Stimulated activated CD4-positive, alpha-beta T cell treated with anti-CD3 and anti-CD28 coated beads, TNF-alpha, amount 100 ng/mL, for 24 hours (primary cell): ENCODE measurements at places on chromosomes 7 and 10.
A peak's percentile ranks its signal among the peaks of the same experiment; 100 is the strongest.

DNA sequence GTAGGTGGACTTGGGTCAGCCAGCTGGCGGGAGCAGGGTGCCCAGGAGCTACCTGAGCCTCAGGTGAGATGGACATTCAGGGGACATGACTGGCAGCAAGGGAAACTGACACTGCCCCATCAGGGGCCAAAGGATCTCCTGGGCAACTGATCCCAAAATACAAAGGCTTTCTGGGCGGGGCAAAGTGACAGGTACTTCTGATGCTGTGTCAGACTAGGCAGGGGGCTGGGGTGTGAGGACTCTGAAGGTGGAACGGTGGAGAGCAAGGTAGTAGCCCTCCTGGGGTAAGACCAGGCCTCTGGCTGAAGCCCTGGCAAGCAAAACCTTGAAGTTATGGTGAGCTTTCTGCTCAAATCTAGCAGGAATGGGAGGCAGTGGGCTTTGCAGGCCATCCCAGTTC lies 4.4 kb downstream of the OPN4 start:
- no peak for DNase-seq

DNA sequence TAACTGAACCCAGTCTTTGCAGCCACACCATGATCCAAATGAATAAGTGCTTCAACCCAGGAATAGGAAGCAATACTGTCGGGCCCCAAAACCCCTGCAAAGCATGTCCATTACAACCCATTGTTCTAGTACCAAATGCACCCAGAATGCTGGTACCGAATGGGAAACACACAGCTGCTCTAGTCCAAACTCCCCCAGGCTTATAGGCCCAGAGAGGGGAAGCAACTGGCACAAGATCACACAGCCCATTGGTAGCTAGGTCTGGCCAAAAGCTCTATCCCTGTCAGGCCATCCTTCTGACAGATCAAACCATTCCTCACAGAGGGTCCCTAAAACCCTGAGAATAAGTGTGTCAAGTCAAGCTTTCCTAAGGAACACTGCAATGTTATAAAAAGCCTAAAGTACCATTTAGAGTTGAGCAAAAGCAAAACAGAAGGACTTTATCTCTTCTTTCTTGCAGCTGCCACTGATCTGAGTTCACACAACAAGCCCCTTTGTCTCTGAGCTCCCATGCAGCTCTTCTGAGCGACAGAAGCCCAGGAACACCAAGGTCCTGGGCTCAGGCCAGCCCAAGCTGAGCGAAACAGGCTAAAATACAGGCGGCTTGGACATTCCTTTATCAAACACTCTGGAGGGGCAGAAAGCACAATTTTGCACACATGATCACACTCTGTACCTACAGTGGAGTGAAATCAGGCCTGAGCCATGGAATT lies 116.7 kb downstream of the SGMS1 start:
- DNase-seq, result no peak

- DNase-seq, result no peak
Measured at GRCh38 chr7:100443096-100443840, 7.0 kb upstream of the PPP1R35 start.

- no peak for DNase-seq
Measured at GRCh38 chr10:96696845-96697425, 23.4 kb downstream of the PIK3AP1 start.

GRCh38 chr10:79026806-79027146 lies 42.0 kb upstream of the ZMIZ1 start:
- no peak for DNase-seq

DNA sequence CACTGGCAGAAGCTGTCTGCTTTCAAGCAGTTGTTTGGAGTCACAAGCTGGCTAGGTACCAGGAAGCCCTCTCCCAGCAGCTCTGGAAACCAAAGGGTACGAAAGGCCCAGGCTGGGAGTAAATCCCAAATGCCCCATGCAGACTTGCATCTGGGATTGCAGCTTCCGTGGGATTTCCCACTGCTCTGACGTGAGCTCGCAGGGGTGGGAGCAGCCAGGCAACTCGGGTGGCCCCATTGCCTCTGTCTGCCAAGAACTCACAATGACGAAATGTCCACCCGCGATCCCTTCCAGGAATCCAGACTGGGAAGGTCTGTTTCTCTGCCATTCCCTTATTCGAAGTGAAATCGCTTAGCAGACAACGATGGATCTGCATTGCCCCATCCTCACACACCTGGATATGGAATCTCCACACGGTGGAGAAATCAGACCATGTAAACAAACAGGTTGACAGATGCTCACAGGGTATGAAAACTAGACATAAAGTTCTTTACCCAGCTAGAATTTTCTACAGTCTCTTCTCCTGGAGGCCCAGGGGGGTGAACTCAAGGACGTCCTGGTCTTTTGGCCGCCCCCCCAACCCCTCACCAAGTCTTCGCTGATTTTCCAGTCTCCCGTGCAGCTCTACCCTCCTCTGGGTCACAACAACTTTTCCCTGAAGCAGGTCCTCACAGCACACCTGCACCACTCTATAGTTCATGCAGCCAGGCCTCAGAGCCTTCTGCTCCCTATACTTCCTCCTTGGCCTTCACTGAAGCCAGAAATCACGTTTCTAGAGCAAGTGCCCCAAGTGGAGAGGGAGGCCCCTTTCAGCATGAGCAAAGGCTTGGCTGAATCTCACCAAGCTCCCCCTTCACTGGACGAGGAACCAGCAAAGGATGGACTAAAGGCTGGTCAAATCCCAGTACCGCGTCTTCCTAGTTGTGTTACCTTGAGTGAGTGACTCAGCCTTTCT lies 20.0 kb downstream of the SH3PXD2A start:
- DNase-seq, result no peak

DNA sequence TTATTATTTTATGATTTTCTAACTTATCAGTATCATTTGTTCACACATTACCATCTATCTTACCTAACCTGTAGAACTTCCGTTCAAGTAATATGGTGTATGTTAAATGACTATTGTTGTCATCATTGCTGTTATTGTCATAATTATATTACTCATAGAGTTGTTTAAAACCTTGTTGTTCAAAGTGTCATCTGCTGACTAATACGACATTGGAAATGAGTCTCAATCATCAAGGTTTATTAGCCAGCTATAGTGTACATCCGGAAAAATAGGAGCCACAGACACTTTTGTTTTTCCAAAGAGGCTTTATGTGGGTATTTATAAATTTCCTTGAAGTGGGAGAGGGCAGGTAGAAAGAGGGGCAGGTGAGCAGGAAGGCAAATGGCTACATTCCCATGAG lies 386.9 kb upstream of the LRRTM3 start:
- DNase-seq, result no peak

DNA sequence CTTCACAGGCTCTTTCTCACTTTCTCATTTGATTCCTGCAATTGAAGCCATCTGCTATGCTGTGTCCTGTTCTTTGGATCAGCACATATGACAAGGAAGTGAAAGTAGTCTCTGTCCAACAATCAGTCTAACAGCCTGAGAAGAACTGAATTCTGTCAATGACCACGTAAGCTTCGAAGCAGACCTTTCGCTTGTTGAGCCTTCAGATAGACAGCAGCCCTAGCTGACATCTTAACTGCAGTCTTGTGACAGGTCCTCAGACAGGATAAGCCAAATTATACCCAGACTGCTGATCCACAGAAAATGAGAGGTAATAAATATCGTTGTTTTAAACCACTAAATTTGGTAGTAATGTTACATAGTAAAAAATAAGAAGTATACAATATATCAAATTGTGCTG lies 691.0 kb upstream of the LRRTM3 start:
- DNase-seq, result no peak

GRCh38 chr10:77686096-77686495 lies 48.5 kb upstream of the KCNMA1 start:
- DNase-seq, result no peak

GRCh38 chr10:67608001-67608400 lies 88.0 kb downstream of the CTNNA3 start:
- no peak for DNase-seq

GRCh38 chr10:46033602-46034011 lies 3.2 kb upstream of the NCOA4 start:
- no peak for DNase-seq

DNA sequence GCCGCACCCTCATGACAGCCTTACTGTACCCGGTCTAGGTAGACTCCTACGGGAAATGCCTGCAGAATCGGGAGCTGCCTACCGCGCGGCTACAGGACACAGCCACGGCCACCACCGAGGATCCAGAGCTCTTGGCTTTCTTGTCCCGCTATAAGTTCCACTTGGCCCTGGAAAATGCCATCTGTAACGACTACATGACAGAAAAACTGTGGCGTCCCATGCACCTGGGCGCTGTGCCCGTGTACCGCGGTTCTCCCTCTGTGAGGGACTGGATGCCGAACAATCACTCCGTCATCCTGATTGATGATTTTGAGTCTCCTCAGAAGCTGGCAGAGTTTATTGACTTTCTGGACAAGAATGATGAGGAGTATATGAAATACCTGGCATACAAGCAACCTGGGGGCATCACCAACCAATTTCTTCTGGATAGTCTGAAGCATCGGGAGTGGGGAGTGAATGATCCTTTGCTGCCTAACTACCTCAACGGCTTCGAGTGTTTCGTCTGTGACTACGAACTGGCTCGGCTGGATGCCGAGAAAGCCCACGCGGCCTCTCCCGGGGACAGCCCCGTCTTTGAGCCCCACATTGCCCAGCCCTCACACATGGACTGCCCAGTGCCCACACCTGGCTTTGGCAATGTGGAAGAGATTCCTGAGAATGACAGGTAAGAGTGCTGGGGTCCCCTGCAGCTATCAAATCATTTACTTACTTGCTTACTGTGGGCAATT lies 8.5 kb upstream of the CHCHD1 start:
- peak; percentile 21 for DNase-seq

GRCh38 chr7:95433952-95434556 lies 774 bp downstream of the PON2 start:
- DNase-seq, result no peak

DNA sequence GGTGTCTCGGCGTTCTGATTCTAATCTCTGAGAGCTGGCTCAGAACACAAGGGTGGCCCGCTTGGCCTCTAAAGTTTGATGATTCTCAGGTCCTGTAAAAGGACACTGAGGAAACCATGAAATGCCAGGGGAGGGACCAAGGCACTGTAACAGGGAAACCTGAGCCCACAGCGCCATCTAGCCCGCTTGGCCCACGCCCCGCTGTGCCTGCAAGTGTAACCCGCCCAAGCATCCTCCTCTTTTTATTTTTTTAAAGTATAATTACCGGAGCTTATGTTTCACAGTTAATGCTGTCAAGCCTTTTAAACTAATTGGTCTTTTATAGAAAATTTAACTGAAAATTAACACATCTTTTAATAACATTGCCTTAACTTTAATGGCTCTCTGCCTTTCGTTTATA lies 734.7 kb downstream of the KCNMA1 start:
- DNase-seq, result no peak

- DNase-seq, result no peak
Measured at GRCh38 chr7:28360739-28361138, 51.6 kb upstream of the CREB5 start.

GRCh38 chr10:18204039-18204835 lies 64.0 kb downstream of the CACNB2 start:
- no peak for DNase-seq

- no peak for DNase-seq
Measured at GRCh38 chr7:147584771-147585193, 1005.8 kb upstream of the C7orf33 start.

GRCh38 chr7:116540743-116541142 lies 15.9 kb downstream of the CAV1 start:
- no peak for DNase-seq

- DNase-seq, result no peak
Measured at GRCh38 chr10:2938869-2939268, 128.5 kb upstream of the PFKP start.

- no peak for DNase-seq
Measured at GRCh38 chr10:101143345-101143630, 12.2 kb downstream of the TLX1 start.

GRCh38 chr10:28935061-28935460 lies 257.7 kb downstream of the BAMBI start:
- no peak for DNase-seq

GRCh38 chr7:3134745-3135144 lies 91.1 kb upstream of the CARD11 start:
- DNase-seq, result peak; percentile 7

- no peak for DNase-seq
Measured at GRCh38 chr7:102066476-102066875, 220.2 kb upstream of the SH2B2 start.

DNA sequence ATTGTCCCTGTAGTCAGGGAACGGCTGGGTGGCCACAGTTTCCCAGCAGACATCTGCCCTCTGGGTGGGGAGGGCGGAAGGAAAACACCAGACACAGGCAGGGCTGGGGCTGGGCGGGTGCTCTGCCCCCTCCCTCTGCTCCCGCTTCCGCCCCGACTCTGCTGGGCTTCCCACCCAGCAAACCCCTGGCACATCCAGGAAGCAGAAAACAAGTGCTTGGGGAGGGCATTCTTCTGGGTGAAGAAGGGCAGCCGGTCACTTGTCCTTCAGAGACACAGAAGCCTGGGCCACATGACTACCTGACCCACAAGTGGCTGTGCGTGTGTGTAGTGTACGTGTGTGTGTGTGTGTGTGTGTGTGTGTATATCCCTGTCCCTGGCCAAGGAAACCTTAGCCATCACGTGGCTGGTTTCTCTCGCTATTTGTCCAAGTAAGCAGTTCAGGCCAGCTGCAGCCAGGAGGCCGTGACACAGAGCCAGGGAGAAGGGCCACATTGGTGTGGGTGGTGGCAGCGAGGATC lies 77.9 kb downstream of the ZMIZ1 start:
- no peak for DNase-seq

DNA sequence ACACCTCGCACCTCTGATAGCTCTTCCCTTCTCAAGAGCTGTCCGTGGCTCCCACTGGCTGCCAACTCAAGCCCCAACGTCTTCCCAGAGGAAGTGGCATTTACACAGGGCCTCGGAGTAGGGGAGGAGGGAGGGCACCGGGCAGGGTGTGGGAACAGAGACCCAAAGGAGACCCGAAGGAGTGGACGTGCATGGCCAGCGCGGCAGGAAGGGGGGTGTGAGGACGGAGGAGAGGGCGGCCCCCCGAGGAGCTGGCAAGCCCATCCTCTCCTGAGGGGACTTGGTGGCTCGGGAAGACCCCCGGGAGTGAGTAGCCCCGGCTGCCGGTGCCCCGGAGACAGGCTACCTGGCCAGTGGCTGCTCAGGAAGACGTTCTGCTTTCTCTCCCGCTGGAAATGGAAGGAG lies 85.9 kb downstream of the FOXL3 start:
- DNase-seq, result no peak

DNA sequence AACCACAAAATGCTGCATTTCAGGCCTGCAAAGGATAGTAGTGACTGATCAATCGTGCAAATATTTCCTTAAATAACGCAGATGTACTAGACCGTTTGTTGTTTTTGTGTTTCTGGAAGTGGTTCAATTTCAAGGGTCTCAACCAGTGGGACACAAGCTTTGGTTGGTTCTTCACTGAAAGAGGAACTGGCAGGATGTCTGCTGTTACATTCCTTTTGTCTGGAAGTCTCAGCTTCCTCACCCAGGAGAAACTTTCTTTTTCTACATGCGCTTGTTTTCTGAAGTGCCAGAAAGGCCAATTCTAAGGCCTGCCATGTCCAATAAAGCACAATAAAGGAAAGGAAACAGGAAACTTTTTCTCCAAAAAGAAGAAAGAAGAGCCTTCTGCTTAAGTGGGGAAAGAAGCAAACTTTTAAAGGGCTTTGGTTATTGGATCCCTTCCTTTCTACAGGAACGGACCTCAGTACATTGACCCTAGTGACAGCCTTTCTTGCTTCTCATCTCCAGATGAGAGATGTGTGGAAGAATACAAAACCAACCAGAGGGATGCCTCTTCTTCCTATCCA lies 4.1 kb downstream of the DKK1 start:
- DNase-seq, result no peak

- DNase-seq, result no peak
Measured at GRCh38 chr7:73707045-73707631, 12.3 kb downstream of the STX1A start.
